AG04450 (cell line): ENCODE measurements at places on chromosomes 3 and 15.

DNA sequence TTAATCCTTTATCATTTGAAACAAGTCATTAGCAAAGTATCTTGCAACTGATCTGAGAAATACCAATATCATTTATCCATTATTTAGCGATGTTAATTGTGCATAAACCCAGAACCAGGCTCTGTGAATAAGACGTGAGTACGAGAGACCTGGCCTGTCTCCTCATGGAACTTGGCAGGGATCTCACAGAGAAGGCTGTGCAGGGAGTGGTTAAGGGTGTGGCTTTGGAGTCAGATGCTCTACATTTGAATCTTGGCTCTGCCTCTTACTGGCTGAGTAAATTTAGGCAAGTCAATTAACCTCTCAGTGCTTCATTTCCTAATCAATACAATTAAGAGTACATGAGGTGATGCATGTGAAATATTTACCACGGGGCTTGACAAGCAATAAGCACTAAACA lies 39.9 kb upstream of the TBL1XR1 start:
- no peak for DNase-seq

DNA sequence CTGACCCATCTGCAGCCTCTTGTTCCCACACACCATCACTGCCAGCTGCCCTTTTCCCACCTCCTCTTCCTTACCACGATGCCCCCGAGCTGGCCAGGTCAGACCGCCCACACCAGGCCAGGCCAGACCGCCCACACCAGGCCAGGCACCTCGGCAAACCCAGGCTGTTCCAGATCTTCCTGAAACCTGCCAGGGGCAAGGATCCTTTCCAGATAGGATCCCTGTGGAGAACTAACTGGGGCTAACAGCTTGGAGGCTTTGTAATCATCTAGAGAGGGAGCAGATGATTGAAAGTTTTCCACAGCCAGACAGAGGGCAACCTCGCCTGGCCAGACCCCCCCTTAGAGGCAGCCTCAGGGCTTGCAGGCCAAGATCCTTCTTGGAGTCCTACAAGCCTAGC lies 287.3 kb upstream of the TLE3 start:
- no peak for DNase-seq

- no peak for DNase-seq
Observed at GRCh38 chr3:185316740-185317412, 46.1 kb upstream of the MAP3K13 start.

DNA sequence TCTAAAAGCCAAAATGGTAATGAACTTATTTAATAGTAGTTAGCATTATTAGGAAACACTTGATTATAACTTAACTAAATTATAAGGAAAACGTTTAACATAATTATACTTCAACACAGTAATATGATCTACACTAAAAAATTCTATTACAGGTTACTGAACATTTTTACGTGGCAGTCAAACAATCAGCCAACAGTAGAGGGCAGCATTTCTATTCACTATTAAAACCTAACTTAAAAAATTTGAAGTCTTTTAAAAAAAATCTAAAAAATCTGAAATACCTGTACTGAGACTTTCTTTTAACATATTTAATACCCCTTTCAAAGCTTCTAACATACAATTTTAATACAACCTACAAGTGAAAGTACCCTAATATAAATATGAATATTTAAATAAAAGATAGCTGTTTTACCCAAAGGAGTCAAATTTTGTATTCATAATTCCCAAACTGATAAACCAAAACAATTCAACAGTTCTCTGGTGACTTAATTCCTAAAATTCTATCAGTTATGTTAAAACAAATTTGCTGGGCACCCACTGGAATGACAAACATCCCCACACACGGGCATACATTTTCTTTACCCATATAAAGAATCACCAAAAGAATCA lies 41.5 kb downstream of the DLG1 start:
- peak; percentile 24 for DNase-seq

DNA sequence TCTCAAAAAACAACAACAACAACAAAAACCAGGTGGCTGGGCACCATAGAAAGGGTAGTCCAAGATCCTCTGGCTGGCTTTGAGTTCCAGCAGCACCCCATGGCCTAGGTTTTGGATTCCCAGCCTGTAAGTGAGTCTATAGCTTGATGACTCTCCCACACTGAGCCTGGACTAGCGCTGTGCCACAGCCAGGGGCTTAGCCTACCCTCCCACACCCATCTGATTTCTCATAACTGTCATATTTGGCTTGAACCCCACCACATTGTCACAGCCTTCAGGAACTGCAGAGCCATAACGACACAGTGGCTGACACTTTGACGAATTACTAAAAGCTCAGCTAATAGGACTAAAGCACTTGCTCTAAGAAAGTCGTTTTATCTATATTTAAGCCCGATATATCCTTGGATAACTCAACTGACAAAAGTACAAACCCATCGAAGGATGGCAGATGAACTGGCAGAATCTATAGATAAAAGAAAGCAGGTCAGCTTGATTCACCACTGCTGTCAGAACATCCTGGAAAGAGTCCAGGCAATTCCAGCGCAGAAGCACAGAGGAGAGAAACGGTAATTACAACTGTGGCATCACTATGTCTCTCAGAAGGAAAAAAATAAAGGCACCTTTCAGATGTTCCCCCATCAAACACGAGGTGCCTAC lies 62.1 kb downstream of the HOMER2 start:
- DNase-seq, result no peak
